ENCODE measurements at places on chromosomes 1 and 21.

DNA sequence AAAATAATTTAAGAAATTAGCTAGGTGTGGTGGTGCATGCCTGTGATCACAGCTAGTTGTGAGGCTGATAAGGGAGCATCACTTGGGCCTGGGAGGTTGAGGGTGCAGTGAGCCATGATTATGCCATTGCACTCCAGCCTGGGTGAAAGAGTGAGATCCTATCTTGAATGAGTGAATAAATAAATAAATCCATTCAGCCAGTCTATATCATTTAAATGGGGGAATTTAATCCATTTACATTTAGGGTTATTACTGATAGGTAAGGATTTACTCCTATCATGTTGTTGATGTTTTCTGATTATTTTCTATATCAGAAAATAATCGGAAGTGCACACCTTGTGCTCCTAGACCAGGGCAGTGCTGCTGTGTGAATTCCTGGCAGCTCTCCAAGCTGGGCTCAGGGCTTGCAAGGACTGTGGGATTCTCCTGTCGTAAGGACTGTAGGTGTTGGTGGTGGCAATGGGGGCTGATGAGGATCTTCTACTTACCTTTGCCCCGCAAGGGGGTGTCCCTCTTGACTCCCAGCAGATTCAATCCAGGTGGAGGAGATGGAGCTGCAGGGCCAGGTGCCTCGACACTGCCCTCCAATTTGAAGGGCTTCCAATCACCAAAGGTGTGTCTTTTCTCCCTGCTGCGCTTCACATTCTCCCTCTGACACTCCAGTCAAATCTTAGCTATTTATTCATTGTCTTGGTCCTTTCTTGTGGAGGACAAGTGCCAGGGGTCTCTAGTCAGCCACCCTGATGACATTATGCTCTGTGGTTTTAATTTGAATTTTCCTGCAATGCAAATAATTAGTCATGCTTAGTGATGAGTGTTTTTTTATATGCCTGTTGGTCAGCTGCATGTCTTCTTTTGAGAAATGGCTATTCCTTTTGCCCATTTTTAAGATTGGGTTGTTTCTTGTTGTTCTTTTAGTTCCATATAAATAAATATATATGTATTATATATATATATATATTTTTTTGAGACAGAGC, 14.1 kb upstream of the TRAPPC10 start:
- no peak for DNase-seq

- DNase-seq = peak; percentile 41
Observed at GRCh38 chr21:28516991-28517592, 475.6 kb downstream of the LTN1 start.

- DNase-seq = no peak
Observed at GRCh38 chr1:183920651-183921050, 115.7 kb downstream of the RGL1 start.

GRCh38 chr1:207497941-207498340, 2.0 kb downstream of the CR1 start:
- DNase-seq = no peak

GRCh38 chr1:46936788-46937187, 4.5 kb downstream of the CYP4A11 start:
- no peak for DNase-seq

GRCh38 chr1:182630586-182630985, 26.4 kb upstream of the RGS16 start:
- DNase-seq = no peak

DNA sequence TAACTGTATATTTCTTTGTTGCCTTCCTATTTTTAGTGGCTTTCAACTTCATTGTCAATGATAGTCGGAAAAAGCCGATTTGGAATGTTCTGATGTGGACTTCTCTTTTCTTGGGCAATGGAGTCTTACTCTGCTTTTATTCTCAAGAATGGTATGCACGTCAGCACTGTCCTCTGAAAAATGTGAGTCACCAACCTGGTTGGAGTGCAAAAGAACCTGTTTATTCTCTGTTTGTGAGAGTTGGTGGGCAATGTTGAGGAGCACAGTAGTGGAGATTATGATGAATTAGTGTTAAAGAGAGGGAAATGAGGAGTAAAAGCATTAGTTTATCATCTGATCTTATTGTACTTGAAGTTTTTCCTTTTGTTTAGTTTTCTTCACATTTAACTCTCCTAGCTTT, 14.5 kb upstream of the AXDND1 start:
- no peak for DNase-seq

- DNase-seq = no peak
Observed at GRCh38 chr21:41581592-41582228, 73.8 kb upstream of the TMPRSS2 start.

DNA sequence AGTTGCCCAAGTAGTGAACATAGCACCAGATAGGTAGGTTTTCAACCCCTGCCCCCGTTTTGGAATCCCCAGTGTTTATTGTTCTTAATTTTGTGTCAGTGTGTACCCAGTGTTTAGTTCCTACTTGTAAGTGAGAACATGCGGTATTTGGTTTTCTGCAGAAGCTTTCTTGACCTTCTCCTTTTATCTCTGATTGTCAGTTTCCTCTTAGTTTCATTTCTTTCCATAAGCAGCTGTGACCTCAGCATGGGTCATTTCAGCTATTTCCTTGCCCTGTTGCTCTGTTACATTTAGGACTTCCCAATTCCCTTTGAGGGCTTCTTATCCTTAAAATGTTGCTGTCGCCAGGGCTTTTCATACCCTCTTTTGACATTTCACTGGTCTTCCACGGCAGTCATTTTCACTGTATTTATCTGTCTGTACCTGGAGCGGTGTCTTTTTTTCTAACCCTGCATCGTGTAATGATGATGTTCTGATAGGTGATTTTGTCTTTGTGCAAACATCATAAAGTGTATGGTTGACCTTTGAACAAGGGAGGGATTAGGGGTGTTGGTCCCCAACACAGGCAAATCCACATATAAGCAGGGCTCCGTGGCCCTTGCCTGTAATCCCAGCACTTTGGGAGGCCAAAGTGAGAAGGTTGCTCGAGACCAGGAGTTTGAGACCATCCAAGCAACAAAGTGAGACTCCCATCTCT, 15.0 kb downstream of the ITSN1 start:
- DNase-seq = no peak

- no peak for DNase-seq
Observed at GRCh38 chr1:54401799-54402198, 4.4 kb downstream of the SSBP3 start.

DNA sequence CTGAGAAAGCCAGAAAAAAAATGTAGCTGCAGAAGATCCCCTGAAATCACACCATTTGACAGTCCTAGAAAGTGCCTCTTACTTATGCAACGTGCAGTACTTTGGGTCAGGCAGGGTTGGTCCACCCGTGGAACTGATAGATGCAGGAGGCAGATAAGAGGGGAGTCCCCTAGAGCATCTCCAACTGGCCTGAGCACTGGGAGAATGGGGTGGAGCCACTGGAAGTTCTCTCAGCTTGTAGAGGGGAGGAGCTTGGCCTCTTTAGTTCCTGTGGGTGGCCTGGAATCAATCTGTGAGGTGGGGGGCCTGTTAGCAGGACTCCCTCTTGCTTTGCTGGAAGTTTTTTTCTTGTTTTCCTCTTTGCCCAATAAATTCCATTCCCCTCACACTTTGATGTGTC, 335.7 kb upstream of the NCAM2 start:
- no peak for DNase-seq

GRCh38 chr1:59685666-59686065, 129.1 kb upstream of the HOOK1 start:
- DNase-seq = no peak

GRCh38 chr21:15252431-15252830, 187.6 kb upstream of the NRIP1 start:
- DNase-seq = no peak

DNA sequence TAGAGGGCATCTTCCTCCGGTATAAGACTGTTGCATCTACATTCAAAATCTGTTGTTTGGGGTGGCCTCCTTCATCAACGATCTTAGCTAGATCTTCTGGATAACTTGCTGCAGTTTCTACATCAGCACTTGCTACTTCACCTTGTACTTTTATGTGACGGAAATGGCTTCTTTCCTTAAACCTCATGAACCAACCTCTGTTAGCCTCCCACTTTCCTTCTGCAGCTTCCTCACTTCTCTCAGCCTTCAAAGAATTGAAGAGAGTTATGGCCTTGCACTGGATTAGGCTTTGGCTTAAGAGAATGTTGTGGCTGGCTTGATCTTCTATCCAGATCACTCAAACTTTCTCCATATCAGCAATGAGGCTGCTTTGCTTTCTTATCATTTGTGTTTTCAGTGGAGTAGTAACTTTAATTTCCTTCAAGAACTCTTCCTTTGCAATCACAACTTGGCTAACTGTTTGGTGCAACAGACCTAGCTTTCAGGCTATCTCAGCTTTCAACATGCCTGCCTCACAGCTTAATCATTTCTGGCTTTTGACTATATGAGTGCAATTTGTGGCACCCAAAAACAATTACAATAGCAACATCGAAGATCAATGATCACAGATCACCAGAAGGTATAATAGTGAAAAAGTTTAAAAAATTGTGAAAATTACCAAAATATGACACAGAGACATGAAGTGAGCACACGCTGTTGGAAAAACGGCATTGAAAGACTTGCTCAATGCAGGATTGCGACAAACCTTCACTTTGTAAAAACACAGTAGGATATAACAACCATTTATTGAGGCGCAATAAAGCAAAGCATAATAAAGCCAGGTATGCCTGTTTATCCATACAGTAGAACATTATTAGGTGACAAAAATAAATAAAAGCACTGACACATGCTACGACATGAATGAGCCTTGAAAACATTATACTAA, 56.7 kb upstream of the GFI1 start:
- no peak for DNase-seq

DNA sequence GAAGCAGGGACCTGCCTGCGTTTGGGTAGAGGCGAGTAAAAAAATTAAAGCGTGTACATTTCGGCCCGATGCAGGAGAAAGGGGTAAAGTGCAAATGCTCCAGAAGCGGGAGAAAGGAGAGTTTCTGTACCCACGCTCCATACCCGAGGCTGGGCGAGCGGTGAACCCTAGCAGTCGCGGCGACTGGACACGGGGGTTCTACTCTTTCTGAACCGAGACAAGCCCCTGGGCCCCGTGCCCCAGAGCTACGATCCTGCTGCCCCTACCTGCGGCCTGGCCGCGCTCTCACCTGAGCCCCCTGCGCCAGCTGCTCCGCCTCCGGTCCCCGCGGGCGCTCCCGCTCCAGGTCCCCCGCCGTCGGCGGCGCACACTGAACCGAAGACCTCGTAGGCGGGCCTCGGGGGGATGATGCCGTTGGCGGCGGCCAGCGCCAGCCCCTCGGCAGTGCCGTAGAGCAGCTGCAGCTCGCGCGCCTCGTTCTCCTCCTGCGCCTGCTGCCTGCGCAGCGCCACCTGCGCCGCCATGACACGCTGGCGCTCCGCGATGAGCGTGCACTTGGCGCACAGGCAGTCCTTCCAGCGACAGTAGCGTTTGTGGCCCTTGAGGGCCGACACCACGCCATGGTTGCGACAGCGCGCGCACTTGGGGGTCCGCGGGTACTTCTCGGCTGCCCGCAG, 2.4 kb downstream of the DMRTA2 start:
- no peak for DNase-seq
